ENCODE measurements at places on chromosomes 12 and 14. TPM values are rescaled to one million over a fixed set of nuclear protein-coding genes. Genes with fewer than 3 reads are reported as not detected.

The LARP4 gene
- 99.4 TPM for total RNA-seq

The HNF1A gene
- total RNA-seq = not detected

DNA sequence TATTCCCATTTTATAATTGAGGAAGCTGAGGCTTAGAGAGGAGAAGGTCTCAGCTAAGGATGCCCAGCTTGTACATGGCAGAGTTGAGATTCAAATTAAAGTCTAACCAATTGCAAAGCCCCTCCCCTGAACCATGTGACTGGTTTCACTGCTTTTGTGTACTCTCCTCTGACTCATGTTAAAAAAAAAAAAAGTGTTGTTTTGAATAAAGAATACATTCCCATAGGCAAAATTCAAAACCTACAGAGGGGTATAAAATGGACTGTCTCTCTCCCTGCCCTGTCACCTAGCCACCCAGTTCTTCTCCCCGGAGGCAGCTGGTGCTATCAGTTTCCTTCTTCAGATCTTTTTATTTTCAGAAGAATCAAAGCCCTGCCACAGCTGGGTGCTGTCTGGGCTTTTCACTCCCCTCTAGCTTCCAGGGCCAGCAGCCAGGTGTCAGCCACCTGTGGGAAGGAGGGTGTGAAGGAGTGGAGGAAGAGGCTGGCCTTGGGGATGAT lies 5.4 kb downstream of the PSMD9 start:
- peaks cover 31% of the 10 kb centered on the region for H3K4me1 ChIP-seq
- peaks cover 54% of the 10 kb centered on the region for H3K36me3 ChIP-seq
- H3K4me3 ChIP-seq = peak overlapping the region; percentile 55
- no peaks in the 10 kb centered on the region for H3K27me3 ChIP-seq
- H3K27ac ChIP-seq = peak overlapping the region; percentile 89

The KRT6C gene
- total RNA-seq = not detected

The PRKCH gene
- 102 TPM for total RNA-seq
